Activated T-helper 2 cell treated with anti-CD3 and anti-CD28 coated beads, Interferon-gamma antibody, Interleukin-2, Interleukin-4, amounts not matched to agents 10 μg/mL and 5 μg/mL and 100 μg/mL, durations not matched to agents 14 hours and 24 hours and 36 hours (primary cell): ENCODE measurements at places on chromosomes 2 and 18. TPM values are rescaled to one million over a fixed set of nuclear protein-coding genes. Genes with fewer than 3 reads are reported as not detected.

GRCh38 chr2:225022188-225022587, 20.1 kb downstream of the DOCK10 start:
- peaks cover 51% of the 10 kb centered on the region for H3K36me3 ChIP-seq
- no peak for DNase-seq
- H3K4me1 ChIP-seq: peaks cover 57% of the 10 kb centered on the region
- no peaks in the 10 kb centered on the region for H3K27me3 ChIP-seq
- no peak overlapping the region for H3K27ac ChIP-seq

DNA sequence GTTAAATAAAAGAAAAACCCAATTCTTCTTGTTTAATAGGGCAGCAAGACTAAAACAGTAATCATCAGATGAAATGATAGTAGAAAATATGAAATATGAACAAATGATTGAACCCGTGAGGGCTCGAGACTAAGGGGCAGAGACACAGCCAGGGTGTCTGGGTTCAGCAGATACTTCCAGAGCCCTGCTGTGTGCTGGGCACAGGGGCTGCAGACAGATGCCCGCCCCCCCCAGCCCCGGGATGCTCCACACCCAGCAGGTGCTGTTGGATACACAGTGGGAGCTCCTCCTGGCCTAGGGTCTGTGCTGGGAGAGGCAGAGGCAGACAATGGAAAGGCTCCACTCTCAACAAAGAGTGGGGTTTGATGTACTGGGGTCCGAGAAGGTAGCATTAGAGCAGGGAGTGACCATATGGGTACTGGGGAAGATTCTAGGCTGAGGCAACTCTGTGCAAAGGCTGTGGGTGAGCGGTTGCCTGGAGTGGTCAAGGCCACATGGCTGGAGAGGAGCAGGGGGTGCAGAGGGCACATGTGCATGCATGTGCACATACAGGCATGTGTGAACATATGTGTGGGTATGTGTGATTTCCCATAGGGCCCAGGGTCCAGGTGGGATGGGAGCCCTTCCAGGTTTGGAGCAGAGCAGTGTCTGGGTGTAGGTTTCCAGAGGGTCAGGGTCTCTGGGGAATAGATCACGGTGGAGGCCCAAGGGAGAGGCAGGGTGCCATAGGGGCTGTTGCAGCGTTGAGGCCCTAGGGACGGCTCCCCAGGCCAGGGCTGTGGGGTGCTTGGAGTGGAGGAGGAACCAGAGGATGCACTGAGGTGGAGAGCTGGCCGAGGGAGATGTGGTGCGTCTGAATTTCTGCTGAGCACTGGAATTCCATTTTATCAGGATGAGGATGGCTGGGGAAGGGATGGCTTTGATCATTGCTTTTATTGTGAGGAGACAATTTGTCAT, 36.7 kb downstream of the LDLRAD4 start:
- no peak overlapping the region for H3K4me3 ChIP-seq
- H3K4me1 ChIP-seq: peaks cover 3% of the 10 kb centered on the region
- no peak for DNase-seq
- H3K36me3 ChIP-seq: no peaks in the 10 kb centered on the region

DNA sequence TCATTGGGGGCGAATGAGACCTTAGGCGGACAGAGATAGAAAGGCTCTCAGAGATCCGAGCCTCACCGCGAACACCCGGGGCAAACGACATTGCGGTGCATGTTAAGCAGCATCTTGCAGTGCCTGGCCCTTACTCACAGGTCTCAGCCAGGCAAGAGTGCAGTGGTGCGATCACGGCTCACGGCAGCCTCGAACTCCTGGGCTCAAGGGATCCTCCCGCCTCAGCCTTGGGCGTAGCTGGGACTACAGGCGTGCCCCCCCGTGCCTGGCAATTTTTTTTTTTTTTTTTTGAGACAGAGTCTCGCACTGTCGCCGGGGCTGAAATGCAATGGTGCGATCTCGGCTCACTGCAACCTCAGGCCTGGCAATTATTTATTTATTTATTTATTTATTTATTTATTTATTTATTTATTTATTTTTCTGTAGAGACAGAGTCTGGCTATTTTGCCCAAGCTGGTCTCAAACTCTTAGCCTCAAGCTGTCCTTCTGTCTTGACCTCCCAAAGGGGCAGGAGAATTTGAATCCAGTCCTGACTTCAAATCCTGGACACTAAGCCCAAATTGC, 1.3 kb downstream of the LAMA3 start:
- DNase-seq: no peak
- H3K4me3 ChIP-seq: no peak overlapping the region
- no peaks in the 10 kb centered on the region for H3K4me1 ChIP-seq
- no peak overlapping the region for H3K27ac ChIP-seq

GRCh38 chr2:182133195-182133891, 147.7 kb downstream of the PPP1R1C start:
- no peak overlapping the region for H3K27ac ChIP-seq
- H3K36me3 ChIP-seq: no peaks in the 10 kb centered on the region
- H3K4me1 ChIP-seq: no peaks in the 10 kb centered on the region

SAG gene
- total RNA-seq: 0.05 TPM in 1 of 2 replicates, not detected in the other

NOSTRIN gene
- not detected in 2 replicates for total RNA-seq

SULT1C2 gene
- not detected in 2 replicates for total RNA-seq

CD8B gene
- 0.64 and 1.0 TPM in 2 replicates for total RNA-seq

UGT1A6 gene
- not detected in 2 replicates for total RNA-seq

ZNF396 gene
- total RNA-seq: 0.25 and 0.32 TPM in 2 replicates
